SJSA1 (cell line): ENCODE measurements at places on chromosomes 11 and 22.

DNA sequence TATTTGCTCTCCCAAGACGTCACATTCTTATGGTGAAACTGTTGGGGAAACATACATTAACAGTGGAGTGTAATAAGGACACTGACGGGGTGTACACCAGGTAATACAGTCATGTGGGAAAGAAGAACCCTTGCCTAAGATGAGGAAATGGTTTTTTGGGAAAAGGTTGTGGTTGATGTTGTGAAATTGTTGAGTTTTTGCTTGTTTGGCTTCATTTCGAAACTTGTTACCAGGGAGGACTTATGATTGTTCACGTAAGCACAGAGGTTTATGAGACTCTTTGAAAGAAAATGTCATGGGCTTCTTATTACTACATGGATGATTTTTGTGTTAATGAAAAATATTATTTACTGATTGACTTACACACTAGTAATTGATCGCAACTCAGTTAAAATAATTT is 16.8 kb downstream of the ANO3 start:
- no peaks in the 10 kb centered on the region for H3K4me1 ChIP-seq
- H3K27me3 ChIP-seq, result no peaks in the 10 kb centered on the region; the same call in 1 of the 2 replicates
- H3K36me3 ChIP-seq, result no peaks in the 10 kb centered on the region
- H3K4me3 ChIP-seq, result no peak overlapping the region

- no peak overlapping the region for H3K4me3 ChIP-seq
- no peaks in the 10 kb centered on the region for H3K36me3 ChIP-seq
- H3K27me3 ChIP-seq, result no peaks in the 10 kb centered on the region
- H3K4me1 ChIP-seq, result peaks cover 4% of the 10 kb centered on the region; the same call in 1 of the 2 replicates
- no peak overlapping the region for H3K27ac ChIP-seq
- no peak for DNase-seq
Measured at GRCh38 chr22:37996079-37996478, 11.7 kb upstream of the SOX10 start.

GRCh38 chr22:50342651-50343540 is at the start of gene PPP6R2:
Gene PPP6R2 (plus strand): TSS chr22:50343327. CDS start chr22:50393909, 50,582 bp downstream.
- peak within 1 kb of the TSS; percentile 70 for H3K27ac ChIP-seq
- no peaks in the 10 kb centered on the region for H3K27me3 ChIP-seq
- peaks cover 6% of the 10 kb centered on the region for H3K36me3 ChIP-seq
- DNase-seq, result peak; percentile 75
- peaks cover 7% of the 10 kb centered on the region; the same call in 1 of the 2 replicates for H3K4me1 ChIP-seq

GRCh38 chr22:50129121-50129736 is 39.4 kb downstream of the MOV10L1 start:
- H3K27me3 ChIP-seq, result no peaks in the 10 kb centered on the region
- peak overlapping the region; percentile 62 for H3K27ac ChIP-seq
- peaks cover 12% of the 10 kb centered on the region for H3K4me1 ChIP-seq
- DNase-seq, result peak; percentile 67
- H3K36me3 ChIP-seq, result peaks cover 4% of the 10 kb centered on the region; the same call in 1 of the 2 replicates

- DNase-seq, result no peak
- H3K27me3 ChIP-seq, result no peaks in the 10 kb centered on the region
- no peaks in the 10 kb centered on the region for H3K36me3 ChIP-seq
- H3K27ac ChIP-seq, result no peak overlapping the region
- no peaks in the 10 kb centered on the region for H3K4me1 ChIP-seq
Measured at GRCh38 chr11:132782102-132782501, 750.2 kb downstream of the OPCML start.
